ENCODE measurements at places on chromosomes 1 and 21.

GRCh38 chr1:169236143-169236542, 129.7 kb downstream of the ATP1B1 start:
- DNase-seq, result no peak

DNA sequence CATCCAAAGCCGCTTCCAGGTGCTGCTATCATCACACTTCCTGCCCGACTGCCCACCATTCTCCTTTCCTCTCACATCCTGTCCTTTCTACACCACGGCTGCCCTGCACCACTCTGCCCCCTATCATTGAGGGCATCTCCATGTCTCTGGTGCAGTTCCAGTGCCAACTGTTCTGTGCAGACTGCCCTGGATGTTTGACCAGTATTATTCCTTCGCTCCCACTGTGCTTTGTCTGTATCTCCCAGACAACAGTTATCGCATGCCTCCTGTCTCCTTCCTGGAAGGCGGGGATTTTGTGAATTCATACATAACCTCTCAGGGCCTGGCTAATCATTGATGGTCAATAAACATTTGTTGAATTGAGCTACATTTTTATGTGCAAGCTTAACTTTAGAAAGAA, 63.6 kb upstream of the GNG12 start:
- no peak for DNase-seq

DNA sequence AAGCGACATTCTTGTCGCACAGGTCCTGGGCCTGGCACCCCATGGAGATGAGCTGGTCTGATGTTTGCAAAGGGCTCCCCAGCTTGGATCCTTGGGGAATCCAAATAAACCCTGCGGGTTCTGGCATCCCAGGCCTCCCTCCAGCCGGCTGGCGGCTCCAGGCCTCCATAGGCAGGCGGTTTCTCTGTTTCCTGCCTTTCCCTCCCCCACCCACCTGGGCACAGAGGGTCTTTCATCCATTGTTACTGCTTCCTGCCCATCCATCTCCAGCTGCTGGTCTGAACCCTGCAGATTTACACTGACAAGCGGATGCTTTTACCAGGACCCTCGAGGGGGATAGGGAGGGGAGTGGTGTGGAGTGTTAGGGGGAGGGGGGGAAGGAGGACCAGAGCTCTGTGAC, 39.1 kb upstream of the ID3 start:
- DNase-seq, result no peak

DNA sequence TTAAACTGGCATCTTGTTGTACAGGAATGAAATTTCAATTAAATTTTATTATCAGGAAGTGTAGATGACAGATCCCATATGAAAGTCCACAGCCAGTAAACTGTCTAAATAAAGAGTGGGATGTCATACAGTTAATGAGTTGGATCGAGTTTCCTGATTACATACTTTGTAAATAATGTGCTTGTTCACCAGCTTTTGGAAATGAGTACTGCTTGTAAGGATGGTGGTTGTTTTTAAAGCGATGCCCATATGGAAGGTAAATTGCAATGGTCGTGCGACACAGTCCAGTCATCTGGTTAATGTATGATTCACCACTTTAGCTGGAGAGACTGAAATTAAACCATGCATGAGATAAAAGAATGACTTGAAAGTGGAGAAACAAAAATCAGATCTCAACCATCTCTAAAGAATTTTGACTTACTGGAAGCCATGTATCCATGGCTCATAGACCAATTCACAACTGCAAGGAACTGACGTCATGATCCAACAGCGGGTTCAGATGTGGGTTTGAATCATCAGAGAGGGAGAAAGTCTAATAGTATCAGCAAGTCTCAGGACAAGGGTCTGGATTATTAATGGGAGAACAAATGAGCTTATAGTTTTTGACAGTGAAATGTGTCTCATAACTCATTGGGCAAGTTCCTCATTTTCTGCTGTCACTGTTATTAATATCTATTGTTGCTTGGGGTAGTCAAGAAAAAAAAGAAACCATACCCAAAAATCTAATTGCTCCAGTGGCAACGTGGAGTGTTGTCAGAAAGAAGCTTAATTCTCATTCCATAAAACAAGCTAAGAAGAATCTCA, 49.0 kb downstream of the MAP10 start:
- DNase-seq, result peak; percentile 2

DNA sequence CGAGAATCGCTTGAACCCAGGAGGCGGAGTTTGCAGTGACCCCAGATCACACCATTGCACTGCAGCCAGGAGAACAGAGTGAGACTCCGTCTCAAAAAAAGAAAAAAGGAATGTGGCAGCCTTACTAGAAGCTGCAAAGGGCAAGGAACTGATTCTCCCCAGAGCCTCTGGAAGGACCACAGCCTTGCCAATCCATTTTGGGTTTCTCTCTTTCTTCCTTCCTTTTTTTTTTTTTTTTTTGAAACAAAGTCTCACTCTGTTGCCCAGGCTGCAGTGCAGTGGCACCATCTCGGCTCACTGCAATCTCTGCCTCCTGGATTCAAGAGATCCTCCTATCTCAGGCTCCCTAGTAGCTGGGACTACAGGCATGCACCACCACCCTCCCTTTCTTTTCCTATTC, 9.9 kb upstream of the IFNGR2 start:
- no peak for DNase-seq

DNA sequence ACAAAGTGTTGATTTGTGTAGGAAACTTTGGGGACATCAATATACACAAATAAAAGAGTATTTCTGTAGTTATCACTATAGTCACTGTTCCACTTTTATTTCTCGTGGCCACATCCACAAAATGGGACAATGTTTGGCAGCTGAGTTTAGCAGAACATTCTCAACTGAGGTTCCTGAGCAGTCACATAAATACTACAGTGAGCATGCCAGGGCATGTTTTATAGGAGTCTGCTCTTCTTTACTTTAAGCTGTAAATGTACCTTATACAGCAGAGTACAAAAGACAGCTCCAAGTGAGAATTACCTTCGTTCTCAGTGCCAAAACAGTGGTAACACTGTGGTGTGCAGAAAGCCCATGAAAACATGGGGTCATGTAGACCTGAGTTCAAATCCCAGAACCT, 5.0 kb downstream of the BTG3 start:
- no peak for DNase-seq
